ENCODE measurements at places on chromosomes 12 and 14.
A peak's percentile ranks its signal among the peaks of the same experiment; 100 is the strongest.

DNA sequence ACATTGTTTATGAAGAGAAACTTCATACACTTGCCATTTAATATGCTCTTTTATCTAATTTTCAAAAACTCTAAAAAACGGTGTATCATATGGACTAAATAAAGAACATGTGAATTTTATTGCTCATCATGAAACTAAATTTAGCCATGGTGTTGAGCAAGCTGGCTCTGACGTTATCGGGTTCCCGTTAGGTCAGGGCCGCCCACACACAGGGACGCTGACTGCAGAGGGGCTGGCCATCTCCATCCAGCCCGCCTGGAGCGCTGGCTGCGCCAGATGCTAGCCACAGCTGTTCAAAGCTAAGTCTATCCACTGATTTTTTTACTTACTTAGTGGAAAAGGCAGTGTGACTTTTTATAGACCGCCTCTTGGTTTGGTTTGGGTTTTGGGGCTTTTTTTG, 36.5 kb upstream of the DYNC1H1 start:
- DNase-seq = no peak

- peak; percentile 11 for DNase-seq
These were observed 199.5 kb upstream of the CAND1 start for GRCh38 chr12:67069451-67070306.

GRCh38 chr12:43312991-43313505, 239.0 kb downstream of the ADAMTS20 start:
- no peak for DNase-seq

DNA sequence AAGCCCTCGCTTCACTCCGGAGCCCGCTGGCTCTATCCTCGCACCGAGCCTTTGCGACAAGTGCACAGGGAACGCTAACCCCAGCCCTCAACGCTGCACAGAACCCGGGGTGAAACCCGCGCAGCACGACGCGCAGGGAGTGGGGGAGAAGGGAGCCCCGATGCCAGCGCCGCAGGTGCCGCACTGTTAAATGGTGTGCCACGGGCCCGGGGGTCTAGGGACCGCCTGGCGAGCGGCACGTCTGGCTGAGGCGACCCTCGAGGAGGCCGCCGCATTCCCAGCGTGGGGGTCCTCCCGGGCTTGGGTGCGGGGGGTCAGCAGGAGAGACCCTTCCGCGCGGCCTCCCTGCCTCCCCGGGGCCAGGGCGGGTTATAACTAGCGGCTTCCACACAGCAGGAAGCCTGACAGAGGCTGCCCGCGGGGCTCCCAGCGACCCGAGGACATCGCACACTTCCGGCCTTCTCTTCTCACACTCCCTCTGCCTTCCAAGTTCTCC, 23.8 kb upstream of the LRTM2 start:
- peak; percentile 10 for DNase-seq

- no peak for DNase-seq
These were observed 134.3 kb downstream of the ZNF664 start for GRCh38 chr12:124107351-124107750.

- DNase-seq = no peak
These were observed 444.9 kb downstream of the TRHDE start for GRCh38 chr12:72717036-72717435.

- DNase-seq = no peak
These were observed 37.7 kb downstream of the SYNE2 start for GRCh38 chr14:63890553-63890952.

DNA sequence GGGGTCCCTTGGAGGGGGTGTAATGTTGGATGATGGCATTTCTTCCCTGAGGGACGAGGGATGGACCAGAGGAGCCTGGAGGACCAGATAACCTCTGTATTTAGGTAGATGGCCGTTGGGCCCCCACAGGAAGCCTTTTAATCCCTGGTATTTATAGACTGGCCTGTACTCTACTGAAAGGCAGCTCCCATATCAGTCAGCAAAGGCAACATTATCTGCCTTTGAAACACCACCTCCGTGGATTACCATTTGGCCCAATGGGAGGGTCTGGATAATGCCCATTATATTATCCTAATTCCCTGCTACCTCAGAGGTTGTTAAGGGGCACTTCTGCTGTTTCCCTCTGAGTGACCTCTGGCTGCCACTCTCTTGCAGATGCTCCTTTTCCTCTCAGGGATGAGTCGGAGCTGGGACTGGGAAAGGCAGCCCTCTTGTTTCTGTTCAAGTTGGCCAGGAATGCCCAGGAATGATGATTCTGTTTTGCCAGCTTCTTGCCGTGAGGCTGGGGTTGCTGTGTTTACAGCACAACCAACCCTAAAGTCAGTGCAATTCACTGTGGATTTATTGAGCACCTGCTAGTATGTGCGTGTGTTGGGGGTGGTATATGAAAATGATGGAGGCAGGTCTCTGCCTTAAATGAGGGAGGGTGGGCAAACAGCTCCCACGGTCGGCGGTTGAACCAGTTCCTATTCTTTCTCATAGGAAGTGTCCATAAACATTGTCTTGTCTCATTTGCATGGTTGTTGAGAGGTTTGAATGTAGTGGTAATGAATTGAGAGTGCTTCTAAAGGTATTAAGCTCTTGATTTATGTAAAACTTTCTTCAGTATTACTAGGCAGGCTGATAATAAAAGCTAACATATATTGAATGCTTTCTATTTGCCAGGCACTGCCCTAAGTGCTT, 18.1 kb downstream of the SUSD6 start:
- no peak for DNase-seq

DNA sequence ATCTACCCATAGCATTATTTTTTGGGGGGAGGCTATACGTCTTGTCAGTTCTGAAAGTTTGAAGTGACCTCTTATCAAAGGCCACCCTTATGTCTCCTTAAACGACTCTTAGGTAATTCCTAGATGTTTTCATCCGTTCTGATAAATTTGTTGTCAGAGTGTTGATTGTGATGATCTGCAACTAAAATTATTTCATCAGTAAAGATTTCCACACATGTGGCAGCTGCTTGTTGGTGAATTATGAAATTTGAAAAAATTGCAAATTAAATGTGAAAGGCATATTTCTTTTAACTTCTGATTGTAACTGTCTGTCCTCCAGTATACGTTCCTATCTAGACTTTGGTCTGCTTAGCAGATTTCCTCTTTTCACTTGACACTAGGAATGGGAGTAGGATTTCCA, 1.4 kb downstream of the ADIPOR2 start:
- DNase-seq = no peak

DNA sequence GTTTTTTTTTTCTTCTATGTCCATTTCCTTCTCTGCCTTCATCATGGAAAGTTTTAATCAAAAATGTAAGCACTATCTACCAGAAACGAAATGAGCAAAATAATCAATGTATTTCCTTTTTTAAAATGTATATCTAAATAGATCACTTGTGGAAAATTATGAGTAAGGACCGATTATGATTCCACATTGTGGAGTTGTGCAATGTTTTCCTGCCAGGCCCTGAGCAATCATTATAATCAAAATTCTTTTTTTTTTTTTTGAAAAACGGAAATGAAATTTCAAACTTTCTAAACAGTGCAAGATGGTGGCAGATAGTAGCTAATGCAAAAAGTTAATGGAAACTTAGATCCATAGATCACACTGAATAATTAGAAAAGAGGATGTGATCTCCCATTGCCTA, 1074.6 kb upstream of the TMEM132C start:
- DNase-seq = no peak

DNA sequence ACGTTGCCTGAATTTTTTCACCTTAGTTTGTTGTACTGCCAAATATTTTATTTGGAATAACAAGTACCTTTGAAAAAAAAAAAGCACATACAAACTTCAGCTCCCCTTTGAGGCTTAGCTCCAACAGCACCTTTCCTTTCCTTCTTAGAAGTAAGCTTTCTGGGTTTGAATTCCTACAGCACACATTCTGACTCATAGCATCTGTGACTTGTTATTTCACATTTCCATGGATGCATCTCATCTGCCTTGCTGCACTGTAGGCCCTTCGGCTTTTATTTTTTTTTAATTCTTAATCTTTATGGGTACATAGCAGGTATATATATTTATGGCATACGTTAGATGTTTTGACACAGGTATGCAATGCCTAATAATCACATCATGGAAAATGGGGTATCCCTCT, 7.2 kb downstream of the LGALS3 start:
- DNase-seq = no peak

DNA sequence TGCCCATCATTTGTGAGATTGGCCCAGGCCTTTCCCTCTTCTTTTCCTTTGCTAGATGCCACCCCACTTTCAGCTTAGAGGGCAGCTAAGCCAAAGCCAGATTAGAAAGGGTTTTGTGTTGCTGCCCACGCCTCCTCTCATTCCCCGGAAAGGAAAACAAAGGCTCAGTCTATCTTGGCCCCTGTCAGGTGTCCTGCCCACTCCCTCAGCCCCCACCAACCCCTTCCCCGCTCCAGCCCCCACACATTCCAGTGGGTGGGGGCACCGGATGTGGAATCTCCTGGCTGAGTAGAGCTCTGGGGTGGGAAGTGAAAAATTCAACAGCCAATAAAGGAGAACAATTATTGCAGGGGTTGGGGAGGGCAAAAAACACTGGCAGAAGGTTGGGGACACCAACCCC, 2.2 kb downstream of the BLOC1S1 start:
- DNase-seq = no peak

DNA sequence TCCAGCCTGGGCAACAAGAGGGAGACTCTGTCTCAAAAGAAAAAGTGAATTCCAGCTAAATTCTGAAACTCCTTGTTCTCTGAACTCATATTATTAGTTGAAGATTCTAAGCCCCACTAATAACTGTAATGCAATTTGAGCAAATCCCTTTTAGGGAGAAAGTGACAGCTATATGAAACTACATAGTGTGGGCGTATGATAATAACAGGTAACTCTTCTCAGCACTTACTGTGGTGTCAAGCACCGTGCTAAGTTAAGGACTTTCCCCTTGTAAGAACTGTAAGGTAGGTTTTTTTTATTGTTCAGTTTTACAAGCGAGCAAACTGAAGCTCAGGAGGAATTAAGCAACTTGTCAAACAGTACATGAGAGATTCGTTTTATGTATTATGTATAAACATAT, 5.4 kb downstream of the ANKRD13A start:
- DNase-seq = no peak

GRCh38 chr12:115801871-115802270, 475.6 kb downstream of the MED13L start:
- DNase-seq = no peak

DNA sequence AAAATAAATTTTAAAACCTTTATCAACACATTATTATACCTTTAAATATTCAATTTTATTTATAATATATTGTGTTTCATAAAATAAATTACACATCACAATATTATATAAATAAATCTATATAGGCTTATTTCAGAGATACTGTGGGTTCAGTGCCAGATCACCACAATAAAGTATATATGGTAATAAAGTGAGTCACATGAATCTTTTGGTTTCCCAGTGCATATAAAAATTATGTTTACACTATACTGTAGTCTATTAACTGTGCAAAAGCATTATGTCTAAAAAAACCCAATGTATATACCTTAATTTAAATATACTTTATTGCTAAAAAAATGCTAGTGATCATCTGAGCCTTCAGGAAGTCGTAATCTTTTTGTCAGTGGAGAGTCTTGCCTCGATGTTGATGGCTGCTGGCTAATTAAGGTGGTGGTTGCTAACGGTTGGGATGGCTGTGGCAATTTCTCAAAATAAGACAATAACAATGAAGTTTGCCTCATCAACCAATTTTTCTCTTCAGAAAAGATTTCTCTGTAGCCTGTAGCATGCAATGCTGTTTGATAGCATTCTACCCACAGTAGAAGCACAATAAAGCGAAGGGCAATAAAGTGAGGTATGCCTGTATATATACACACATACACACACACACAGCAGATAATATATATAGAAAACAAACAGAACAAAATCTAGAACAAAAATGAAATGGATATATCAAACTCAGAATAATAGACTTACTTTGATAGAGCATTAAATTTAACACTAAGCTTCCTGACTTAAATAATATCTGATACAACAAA, 32.4 kb downstream of the CCDC59 start:
- DNase-seq = no peak

GRCh38 chr12:47776471-47777143, 3.6 kb downstream of the SLC48A1 start:
- DNase-seq = no peak

DNA sequence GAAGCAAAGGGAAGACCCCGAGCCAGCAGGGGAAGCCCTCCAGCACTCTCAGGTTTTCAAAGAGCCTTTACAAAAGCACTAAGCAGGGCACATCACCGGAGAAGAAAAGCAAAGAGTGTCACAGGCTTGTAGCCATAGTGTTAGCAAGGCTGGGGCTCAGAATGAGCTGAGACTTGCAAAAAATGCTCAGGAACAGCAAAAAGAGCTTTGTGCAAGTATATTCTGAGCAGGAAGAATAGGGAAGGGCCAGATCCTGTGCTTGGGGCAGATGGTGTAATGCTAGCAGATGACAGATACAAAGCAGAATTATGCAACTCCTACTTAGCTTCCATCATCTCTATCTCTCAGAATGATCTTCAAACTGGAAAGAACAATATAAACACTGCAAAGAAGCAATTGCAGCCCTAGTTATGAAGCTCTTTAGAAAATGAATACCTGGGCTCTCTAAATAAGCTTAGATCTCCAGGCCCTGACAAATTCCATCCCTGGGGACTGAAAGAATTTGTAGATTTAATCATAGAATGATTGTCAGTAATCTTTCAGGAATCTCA, 23.7 kb upstream of the PARP11 start:
- DNase-seq = no peak

DNA sequence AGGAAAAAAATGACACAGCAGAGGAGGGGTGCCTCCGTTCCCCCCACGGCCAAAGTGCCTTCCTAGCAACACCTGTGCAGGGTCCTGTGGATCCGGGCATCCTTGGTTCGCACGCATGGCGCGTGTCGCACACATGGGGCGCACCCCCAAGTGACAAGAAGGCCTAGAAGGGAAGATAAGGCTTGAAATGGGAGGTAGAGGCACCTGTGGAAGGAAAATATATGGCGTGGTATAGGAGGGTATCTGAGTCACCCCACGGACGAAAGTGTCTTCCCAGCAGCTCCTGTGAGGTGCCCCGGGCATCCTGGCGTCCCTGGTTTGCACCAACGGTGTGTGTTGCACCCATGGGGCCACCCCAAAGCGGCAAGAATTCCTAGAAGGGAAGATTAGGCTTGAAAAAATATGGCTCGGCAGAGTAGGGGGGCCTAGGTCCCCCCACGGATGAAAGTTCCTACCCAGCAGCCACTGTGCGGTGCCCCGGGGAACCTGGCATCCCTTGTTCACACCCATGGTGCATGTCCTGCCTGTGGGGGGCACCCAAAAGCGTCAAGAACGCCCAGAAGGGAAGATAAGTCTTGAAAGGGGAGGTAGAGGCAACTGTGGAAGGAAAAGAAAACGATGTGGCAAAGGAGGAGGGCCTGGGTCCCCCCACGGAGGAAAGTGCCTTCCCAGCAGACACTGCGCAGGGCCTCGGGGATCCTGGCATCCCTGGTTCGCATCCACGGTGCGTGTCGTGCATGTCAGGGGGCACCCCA, 280.0 kb downstream of the ALG10 start:
- no peak for DNase-seq

GRCh38 chr14:28764257-28765160, 2.1 kb upstream of the FOXG1 start:
- no peak for DNase-seq

- no peak for DNase-seq
These were observed 13.7 kb upstream of the DERA start for GRCh38 chr12:15897433-15897832.

- DNase-seq = no peak
These were observed 204.6 kb downstream of the PAWR start for GRCh38 chr12:79486154-79486553.
